ENCODE measurements at places on chromosomes 11 and 22. TPM values are rescaled to one million over a fixed set of nuclear protein-coding genes. Genes with fewer than 3 reads are reported as not detected.

DNA sequence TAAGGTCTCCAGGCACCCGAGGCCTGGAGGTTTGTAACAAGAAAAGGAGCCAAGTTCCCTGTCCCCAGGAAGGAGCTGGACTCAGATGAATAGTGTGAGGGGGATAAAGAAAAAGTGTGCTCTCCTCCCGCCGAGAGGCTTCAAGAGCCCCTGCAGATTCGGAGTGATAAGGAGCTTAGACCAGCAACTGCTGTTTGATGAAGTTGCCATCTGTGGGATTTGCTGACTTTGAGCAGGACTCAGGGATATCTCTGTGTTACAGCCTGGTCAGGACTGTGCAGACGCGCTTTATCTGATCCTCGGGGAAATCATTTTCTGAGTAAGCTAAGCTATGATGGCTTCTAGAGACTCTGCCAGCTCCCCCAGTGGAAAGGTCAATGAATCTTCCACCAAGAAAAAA lies 1017.0 kb downstream of the TBC1D22A start:
- no peak for DNase-seq

DNA sequence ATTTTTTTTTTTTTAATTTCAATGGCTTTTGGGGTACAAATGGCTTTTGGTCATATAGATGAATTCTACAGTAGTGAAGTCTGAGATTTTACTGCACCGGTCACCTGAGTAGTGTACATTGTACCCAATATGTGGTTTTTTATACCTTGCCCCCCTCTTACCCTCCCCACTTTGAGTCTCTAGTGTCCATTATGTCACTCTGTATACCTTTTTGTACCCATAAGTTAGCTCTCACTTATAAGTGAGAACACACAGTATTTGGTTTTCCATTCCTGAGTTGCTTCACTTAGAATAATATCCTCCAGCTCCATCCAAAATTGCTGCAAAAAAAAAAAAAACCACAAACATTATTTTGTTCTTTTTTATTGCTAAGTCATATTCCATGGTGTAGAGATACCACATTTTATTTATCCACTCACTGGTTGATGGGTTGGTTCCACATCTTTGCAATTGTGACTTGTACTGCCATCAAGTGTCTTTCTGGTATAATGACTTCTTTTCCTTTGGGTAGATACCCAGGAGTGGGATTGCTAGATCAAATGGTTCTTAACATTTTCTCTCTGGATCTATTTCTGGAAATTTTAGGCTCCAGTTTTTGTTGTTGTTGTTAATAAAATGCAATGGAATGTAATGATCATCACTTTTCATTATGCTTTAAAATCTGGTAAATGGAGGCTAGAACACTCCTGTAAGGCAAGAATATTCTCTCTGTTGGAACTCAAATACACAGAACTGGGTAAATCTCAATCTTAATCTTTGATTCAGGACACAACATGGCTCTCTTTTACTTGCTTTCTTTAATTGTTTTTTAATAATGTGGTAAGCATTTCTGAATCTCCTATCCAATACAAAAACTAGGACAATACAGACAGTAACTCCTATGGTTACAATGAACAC lies 10.3 kb downstream of the NEAT1 start:
- peak; percentile 57 for DNase-seq

DNA sequence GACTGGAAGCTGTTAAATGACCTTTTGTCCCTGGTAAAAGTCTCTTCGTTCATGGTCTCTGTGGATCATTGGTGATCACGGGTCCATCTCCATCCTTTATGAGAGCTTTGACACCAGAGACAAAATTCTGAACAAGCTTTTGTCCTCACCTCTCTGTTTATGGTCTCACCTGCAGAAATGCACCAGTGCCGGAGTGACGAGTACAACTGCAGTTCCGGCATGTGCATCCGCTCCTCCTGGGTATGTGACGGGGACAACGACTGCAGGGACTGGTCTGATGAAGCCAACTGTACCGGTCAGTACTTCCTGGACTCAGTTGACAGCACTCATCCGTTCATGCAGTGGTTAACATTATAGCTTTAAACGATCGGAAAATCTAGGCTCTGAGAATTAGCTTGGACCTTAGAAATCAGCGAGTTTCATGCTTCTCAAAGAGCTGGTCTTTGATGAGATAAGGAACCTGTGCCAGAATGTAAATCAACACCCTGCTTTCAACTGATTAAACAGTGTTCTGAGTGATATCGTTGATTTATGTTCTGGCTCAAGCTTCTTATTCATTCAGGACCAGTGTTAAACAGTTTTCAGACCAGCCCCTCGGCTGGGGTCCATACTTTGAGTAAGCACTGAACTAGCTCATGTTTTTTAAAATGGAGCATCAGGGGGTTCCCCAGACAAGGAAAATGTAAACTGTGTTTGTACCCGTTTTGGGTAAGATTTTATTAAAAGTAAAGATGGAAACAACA lies 124.5 kb upstream of the SORL1-AS1 start:
- no peak for DNase-seq

GRCh38 chr11:68120273-68121066 lies 718 bp downstream of the CHKA start:
- DNase-seq, result peak; percentile 80

The HOATZ gene
- total RNA-seq, result not detected

- DNase-seq, result no peak
Observed at GRCh38 chr11:10418259-10418949, 36.7 kb upstream of the AMPD3 start.

GRCh38 chr11:19276859-19277808 lies 36.4 kb upstream of the E2F8 start:
- DNase-seq, result peak; percentile 55

DNA sequence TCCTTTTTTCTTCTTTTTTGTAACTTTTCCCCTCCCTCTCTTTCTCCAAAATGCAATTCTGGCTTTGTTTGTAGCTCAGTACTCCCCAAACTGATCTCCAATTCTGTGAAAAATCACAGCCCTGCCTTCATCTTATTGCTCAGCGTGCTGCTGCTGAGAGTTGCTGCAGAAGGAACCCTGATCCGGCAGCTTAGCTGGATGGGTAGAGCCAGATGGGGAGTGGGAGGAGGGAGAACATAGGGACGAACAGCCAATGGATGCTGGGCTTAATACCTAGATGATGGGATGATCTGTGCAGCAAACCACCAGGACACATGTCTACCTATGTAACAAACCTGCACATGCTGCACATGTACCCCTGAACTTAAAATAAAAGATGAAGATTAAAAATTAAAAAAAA lies 47.5 kb upstream of the E2F8 start:
- no peak for DNase-seq

- peak; percentile 82 for DNase-seq
Observed at GRCh38 chr11:71252770-71253730, 673 bp upstream of the SHANK2 start.

DNA sequence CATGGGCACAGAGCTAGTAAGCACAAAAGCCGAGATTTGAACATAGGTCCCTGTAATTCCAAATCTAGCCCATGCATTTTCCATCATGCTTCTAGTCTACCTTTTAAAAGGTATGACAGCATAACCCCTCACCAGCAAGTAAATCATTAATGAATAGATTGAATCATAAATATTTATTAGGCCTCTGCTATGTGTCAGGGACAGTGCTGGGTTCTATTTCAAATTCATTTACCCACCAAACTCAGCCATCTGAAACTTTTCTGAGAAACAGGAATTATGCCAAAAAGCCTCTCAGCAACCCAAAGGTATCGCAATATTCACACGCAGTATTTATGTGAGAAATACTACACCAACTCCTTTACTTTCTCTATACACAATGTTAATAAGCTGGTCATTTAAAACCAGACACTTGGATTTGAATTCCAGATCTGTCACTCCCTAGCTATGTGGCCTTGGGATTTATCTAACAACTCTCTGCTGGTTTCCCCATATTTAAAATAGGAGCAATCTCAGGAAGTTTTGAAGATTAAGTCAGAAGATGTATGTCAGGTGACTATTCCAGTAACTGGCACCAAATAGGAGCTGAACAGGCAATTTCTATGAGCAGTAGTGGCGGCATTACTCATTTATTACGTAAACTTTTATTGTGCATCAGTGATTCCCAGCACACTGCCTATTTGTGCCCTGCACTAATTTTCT lies 191.4 kb downstream of the TENM4 start:
- DNase-seq, result no peak

GRCh38 chr11:9203691-9204311 lies 61.3 kb downstream of the DENND5A start:
- DNase-seq, result peak; percentile 45

- DNase-seq, result no peak
Observed at GRCh38 chr22:37746366-37747079, 49.7 kb downstream of the TRIOBP start.

DNA sequence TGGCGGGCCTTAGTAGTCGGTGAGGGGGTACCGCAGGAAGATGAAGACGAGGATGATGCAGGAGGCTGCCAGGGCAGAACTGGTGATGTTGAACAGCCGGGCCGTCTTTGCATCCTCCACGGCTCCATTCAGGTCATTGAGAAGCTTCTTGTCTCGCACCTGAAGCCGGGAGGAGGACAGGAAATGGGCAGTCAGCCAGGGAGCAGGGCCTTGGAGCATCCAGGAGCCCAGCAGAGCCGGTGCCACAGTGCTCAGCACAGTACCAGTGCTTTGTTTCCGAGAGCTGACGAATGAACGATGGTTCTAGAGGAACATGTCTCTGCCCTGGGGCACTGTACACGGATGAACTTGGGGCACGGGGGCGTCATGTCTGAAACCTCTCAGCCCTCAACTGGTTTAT lies 15.1 kb downstream of the IFITM10 start:
- no peak for DNase-seq

DNA sequence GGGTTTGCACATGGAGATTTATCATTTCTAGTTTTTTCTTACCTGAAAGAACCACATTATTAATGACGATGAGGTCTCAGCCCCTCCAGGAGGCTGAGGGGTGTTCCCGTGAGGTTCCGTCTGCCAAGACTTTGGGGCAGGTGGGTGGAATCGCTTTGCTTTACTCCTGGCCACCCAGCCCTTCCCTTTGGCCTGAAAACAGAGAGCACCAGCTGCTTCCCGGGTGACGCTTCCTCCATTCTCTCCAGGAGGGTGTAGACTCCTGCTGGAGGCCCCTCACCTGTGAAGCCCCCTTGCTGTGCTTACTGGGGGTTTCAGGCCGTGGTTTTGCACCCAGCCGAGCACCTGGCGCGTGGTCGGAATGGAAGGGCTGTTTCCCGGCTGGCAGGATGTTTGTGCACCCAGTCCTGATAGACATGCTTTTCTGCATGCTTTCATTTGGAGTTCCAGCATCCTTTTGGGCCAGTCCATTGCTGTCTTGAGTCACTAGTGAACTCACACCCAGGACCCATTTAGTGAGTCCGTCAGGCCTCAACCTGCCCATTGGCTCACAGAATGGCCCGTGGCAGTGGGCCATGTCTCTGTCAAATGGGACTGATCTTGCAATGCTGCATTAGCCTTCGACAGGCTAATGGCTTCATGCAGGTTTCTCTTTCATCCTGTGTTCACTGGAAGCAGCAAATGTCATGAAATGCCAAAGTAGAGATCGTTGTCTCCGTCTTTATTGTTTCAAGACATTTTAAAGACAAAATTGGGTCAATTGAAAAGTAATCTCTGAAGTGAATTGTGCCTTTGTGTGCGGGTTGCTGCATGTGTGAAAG lies 360.8 kb downstream of the TBC1D22A start:
- no peak for DNase-seq

The CD59 gene
- total RNA-seq, result 6.4 TPM

The FAM180B gene
- not detected for total RNA-seq

The JHY gene
- 2.9 TPM for total RNA-seq

The DERL3 gene
- 24.1 TPM for total RNA-seq

DNA sequence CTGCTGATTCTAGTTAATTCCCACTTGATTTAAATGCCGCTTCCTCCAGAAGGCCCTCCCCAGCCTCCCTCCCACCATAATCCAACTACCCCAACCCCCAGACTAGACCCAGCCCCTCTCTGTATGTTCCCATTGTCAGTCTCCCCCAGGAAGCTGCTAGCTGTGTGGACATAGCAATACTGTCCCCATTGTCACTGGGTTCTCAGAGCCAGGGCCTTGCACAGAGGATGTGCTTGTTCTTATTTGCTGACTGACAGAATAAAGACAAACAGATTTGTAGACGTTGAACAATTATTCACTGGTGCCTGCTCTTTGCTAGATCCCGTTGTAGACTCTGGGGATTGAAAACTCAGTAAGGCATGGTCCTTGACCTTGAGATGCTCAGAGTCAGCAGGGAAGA lies 45.7 kb upstream of the NAV2 start:
- no peak for DNase-seq

The CHRNA10 gene
- 22.6 TPM for total RNA-seq

DNA sequence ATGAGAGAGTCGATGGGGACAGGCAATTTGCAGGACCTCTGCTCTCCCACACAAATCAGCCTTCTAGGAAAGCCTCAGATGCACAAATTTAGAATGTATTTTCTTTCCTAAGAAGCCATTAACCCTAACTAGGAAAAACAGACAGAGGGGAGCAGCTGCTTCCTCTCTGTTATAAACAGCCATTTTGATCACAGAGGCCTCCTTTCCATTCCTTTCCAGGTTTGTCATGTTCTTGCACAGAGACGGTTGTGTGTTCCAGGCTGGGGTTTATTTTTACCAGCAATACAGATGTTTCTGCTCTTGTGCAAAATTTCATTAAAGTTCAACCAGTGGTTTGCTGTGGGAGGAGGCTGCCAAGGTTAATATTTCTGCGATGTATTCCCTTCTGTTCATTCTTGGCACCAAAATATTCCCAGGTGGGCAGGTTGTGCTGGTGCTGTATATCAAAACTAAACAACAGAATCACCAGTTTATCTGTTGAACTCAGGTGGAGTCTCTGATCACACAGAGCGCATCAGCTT lies 90.2 kb downstream of the NAV2 start:
- DNase-seq, result no peak

The APOA1 gene
- total RNA-seq, result not detected

DNA sequence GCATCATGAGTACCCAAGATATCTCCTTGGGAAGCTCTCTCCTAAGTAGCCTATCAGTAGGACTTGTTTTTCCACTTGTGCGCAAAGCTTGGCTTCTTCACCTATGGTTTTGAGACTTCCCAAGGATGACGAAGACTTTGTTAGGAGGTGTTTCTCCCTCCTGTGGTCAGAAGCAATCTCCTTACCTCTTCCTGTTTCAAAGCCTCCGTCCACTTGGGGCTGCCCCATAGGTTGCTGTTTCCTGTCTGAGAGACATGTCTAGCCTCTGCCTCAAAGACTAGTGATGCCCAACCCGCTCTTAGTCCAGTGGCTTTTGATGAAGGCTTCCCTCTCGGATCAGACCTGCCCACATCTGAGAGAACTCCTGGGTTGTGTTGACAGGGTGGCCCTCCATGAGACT lies 92.9 kb downstream of the TRAF6 start:
- DNase-seq, result no peak

Data from stomach (tissue), 19 donors.